Pericardium fibroblast (primary cell): ENCODE measurements at places on chromosomes 3 and 15. TPM values are rescaled to one million over a fixed set of nuclear protein-coding genes. Genes with fewer than 3 reads are reported as not detected.

FAM174B gene
- total RNA-seq: 0.94 and 1.6 TPM in 2 replicates

CFAP100 gene
- not detected in 2 replicates for total RNA-seq

ARPIN gene
- 9.8 and 14.0 TPM in 2 replicates for total RNA-seq

ADAMTS7 gene
- 28.6 and 30.8 TPM in 2 replicates for total RNA-seq

ITIH4 gene
- 0.23 TPM in 1 of 2 replicates, not detected in the other for total RNA-seq

POC1A gene
- total RNA-seq: 1.2 and 2.2 TPM in 2 replicates

SSUH2 gene
- total RNA-seq: not detected in 2 replicates

KNL1 gene
- 1.5 and 2.3 TPM in 2 replicates for total RNA-seq

CLRN1 gene
- total RNA-seq: not detected in 2 replicates

LRRIQ4 gene
- total RNA-seq: not detected in 2 replicates

RCN2 gene
- total RNA-seq: 65.3 and 67.6 TPM in 2 replicates

DUOXA1 gene
- total RNA-seq: not detected in 2 replicates

SAMD7 gene
- total RNA-seq: not detected in 2 replicates

ARL8B gene
- 29.1 and 30.1 TPM in 2 replicates for total RNA-seq

EIF4A2 gene
- 267 and 306 TPM in 2 replicates for total RNA-seq

IL17RB gene
- total RNA-seq: not detected in 2 replicates

C15orf62 gene
- 0.34 TPM in 1 of 2 replicates, not detected in the other for total RNA-seq
